ENCODE measurements at places on chromosomes 11 and 22.

DNA sequence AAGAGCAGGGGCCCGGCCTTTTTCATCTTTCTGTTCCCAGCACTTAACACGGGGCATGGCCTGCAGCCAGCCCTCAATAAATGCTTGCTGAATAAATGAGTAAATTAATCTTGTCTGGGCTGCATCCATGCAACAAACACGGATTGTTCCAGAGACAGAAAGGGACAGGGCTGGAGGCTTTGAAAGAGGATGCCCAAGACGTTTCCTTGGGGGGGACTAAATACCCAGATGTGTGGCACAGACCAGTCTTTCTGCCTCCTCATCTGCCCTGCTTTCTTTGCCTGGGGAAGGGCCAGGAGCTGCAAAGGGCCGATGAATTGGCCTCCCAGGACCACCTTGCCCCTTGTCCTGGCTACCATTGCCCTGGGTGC is 40.4 kb downstream of the SHISAL1 start:
- no peak for DNase-seq

GRCh38 chr11:111231836-111232235 is 13.7 kb upstream of the POU2AF2 start:
- DNase-seq: no peak

DNA sequence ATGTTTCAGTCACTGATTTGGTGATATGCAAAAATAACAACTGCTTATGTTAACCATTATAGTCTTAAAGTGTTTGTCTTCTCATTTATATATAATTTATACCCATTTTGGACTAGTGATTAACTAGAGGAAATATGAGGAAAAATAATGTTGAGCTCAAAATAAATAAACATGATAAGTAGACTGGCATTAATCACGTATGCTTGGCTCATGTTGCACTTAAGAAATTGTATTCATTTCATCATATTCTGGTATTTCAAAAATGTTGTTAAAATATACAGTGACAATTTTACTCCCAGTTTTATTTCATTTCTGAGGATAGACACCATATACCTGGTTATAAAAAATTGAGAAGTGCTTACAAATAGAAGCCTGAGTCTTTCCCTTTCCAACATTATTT is 3.8 kb upstream of the OR10D3 start:
- DNase-seq: no peak

DNA sequence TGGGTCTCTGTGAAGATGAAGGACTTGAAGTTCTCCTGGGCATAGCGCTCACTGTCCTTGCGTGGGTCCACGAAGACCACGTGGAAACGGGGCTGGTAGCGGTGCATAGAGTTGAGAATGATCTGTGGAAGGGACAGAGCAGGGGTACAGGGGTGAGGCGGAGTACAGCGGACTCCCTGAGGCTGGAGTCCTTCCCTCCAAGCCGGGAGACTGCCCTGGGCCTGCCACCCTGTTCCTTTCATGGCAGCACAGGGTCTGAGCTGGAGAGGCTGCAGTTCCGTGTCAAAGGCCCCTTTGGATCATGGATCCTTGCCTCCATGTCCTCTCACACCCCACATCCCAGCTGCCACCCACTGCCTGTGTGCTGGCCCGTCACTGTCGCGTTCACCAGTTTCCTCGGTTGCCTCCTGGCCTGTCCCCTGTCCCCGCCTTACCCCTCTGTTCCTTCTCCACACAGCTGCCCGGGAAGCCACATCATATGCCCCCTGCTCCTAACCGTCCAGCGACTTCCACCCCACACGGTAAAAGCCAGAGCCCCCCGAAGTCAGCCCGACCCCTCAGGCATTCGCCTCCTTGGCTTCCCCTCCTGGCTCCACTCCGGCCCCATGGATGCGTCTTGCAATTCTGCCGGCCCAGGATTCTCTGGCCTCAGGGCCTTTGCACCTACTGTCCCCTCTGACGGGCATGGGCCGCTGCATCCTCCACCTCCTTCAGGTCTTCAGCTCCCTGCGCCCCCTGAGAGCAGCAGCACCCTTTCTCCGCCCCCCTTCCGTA is 3.4 kb upstream of the NUDT8 start:
- DNase-seq: no peak

GRCh38 chr11:44578279-44578678 is 12.8 kb downstream of the CD82 start:
- no peak for DNase-seq

DNA sequence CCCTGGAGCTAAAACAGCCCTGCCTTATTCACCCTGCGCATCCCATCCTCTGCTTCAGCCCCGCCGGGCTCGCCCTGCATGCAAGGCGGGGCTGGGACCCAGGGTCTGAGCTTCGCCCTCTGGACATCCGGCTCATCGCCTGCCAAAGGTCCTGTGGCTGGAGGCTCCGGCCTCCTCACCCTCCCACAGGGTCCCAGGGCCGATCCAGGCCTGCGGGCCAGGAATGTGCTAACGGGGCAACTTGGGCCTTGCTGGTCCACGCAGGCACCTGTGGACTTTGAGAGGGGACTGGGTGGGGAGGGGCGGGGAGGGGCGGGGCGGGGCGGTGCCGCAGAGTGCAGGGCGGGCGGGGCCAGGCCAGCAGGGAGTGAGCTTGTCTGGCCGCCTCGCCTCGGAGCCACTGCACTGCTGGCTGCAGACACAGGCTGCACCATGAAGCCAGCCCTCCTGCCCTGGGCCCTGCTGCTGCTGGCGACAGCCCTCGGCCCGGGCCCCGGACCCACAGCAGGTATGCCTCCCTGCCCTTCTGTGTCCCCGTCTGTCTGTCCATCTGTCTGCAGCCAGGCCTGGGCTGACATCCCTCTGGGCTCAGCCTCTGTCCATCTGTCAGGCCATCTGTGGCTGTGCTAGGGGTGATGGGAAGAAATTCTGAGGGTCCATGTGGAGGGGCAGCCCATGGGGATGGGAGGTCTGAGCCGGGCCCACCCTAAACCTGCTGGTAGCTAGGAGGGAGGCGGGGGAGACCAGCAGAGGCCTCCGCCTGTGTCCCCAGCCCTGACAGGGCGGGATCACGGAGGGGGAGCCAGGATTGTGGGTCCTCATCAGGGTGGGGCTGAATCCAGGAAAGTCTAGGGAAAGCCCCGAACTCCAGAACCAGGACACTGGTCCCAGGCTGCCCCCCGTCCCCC is at the start of gene SUSD2:
Gene SUSD2 (plus strand): TSS at position 400 of the 908 bp plus-strand sequence. CDS start 33 bp downstream, at position 433.
- no peak for DNase-seq

- no peak for DNase-seq
Measured at GRCh38 chr22:29083933-29084591, 11.2 kb downstream of the KREMEN1 start.

GRCh38 chr11:88353835-88354496 is 16.4 kb upstream of the CTSC start:
- DNase-seq: no peak

DNA sequence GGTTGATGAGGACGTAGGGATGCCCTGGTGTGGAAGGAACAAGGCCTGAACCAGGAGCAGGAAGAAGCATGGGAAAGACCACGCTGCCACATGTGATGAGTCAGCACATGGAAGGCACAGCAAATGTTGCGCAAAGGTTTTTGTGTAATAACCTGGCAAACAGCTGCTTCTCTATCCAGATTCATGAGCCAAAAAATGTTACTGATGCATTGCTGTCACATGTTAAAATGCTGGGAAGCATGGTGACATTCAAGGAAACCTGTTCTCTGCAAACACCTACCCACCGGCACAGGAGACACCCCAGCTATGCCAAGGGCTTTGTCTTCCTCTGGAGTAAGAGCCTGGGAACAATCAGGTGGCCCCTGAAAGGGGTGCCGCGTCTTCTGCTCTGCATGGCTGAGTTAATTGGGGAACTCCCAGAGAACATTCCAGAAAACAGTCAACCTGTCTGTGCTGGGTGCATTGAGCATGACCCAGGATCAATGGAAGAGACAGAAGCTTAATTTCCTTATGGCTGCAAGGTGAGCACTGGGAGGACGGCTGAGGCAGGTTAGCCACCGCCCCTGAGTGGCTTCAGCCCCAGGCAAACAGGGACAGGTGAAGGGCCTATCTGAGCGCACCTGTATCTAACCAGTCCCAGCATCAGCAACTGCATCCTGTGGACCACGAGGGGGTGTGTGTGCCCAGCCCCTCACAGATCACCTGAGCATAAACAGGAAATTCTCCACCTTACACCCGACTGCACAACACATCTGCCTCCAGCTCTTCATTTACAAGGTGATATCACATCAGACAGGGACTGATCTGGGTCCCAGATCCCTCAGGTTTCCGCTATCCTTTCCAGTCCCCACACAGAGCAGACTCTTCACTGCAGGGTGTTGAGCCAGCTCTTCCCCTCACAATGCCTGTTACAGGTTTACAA is 108.4 kb downstream of the GGTLC2 start:
- no peak for DNase-seq

DNA sequence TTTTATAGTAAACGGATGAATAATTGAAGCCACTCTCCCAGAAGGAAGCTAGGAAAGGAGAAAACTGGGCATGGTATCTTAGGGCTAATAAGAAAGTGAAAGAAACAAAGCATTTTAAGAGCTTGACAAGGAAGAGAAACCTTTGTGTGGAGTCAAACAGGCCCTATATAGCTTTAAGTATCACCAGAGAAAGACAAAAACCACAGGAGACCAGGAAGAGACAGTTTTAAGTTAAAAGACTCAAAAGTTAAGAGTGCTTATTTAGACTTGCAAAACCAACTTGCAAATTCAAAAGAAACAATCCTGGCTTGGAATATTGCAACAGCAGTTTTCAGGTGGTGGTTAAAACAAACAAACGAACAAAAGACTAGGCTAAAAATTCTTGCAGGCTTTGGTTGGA is 3.4 kb downstream of the PAK1 start:
- DNase-seq: no peak

GRCh38 chr22:22553735-22554586 is 5.1 kb downstream of the PRAME start:
- DNase-seq: no peak

DNA sequence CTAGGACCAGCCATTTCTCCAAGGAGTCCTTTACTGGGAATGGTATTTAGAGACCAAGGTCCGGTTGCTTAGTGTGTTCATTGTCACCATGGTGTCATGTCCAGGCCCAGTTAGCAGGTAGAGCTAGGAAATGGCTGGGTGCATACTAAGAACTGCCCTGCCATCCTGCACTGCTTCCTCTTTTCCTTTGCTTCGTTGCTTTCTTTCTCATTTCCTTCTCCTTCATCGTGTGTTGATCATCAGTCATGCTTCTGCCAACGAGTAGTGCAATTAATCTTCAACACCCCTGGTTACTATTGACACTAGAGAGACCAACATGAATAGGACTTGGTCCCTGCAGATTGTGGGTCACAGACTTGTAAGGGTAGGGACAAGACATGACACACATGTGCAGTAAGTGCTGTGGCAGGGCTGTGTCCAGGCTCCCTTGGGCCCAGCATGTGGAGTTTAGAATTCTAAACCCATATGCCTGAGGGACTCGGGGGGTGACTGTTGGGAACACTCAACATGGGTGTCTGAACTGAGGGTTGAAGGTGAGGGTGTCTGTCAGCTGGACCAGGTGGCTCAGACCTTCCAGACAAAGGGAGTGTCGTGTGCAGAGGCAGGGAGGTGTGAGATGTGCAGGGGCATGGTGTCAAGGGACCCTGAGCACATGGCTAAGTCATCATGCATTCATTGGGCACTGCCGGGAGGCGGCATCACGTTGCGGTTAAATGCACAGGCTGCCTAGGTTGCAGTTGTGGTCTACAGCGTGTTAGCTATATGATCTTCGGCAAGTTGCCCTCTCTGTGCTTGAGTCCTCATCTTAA is 42.6 kb downstream of the ST14 start:
- no peak for DNase-seq

DNA sequence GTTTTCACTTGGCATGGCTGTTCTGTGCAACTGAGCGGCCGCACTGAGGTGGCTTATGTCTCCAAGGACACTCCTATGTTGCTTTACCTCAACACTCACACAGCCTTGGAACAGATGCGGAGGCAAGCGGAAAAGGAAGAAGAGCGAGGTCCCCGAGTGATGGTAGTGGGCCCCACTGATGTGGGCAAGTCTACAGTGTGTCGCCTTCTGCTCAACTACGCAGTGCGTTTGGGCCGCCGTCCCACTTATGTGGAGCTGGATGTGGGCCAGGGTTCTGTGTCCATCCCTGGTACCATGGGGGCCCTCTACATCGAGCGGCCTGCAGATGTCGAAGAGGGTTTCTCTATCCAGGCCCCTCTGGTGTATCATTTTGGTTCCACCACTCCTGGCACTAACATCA is 2.1 kb downstream of the CLP1 start:
- no peak for DNase-seq

DNA sequence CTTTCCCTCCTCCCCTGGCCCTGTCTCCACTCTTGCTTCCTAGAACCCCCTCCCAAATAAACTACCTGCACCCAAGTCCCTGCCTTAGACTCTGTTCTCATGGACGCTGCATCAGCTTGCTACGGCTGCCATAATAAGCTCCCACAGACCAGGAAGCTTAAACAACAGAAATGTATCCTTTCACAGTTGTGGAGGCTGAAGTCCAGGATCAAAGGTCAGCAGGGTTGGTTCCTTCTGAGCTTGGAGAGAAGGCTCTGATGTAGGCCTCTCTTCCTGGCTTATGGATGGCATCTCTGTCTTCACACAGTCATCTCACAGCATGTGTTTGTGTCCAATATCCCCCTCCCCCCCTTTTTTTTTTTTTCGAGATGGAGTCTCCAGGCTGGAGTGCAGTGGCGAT is 23.4 kb downstream of the CBX7 start:
- DNase-seq: no peak

- no peak for DNase-seq
Measured at GRCh38 chr11:11004069-11004468, 146.2 kb upstream of the ZBED5 start.
